ENCODE measurements at places on chromosomes 13 and 19. TPM values are rescaled to one million over a fixed set of nuclear protein-coding genes. Genes with fewer than 3 reads are reported as not detected.

DNA sequence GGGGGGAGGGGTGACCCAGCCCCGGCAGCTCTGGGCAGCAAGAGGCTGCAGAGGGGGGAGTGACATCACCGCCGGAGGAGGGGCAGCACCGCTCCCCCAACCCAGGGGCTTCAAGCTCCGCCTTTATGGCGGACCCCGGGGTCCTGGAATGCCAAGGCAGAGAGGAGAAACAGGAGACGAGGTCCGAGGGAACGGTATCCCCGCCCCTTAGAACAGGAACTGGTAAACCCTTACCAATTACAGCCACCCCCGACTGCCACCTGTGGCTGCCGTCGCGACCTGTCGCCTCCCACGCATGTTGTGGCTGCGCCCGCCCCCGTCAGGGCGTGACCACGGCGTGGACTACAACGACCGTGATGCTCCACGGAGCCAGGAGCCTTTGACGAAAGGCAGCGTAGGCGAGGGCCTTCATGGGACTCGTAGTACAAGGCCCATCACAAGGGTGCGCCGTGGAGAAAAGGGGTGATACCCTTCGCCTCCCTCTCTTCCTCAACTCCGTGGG is 4.1 kb upstream of the KCNC3 start:
- peak; percentile 90 for DNase-seq

DNA sequence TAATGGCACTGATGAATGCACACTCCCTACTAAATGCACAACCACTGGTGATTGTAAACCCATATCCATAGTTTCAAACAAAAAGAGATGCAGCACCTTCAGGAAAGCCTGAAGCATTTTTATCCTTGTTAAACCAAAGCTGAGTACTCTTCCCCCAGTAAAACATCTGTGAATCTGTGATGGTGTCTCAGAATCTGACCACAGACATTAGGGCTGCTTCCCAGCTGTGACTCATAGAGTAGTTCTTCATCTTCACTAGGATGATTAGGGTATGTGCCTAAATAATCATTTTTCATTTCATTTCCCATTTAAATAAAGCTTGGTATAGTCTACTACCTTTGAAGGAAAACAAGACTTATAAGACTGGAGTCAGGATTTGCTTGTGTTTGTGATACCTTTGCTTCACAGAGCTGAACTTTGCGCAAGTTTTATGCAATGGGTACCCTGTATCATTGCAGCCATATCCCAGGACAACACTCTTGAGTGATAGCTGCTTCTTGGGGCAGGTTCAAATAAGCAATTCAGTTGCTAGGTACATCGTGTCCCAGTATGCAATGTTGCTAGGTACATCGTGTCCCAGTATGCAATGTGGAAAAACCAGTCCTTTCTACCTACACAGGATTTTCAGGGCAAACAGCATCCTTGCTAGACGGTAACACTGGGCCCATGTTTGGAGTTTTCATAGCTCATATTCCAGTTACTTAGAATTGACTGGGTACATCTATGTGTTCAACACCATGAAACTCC is 277.1 kb downstream of the IRS2 start:
- no peak for DNase-seq

Gene IZUMO4
- 6.1 TPM for polyA plus RNA-seq

- no peak for DNase-seq
Measured at GRCh38 chr19:48121909-48122371, 11.3 kb upstream of the PLA2G4C start.

GRCh38 chr13:75410207-75410606 is 71.8 kb downstream of the TBC1D4 start:
- no peak for DNase-seq

- no peak for DNase-seq
Measured at GRCh38 chr19:45087531-45087930, 5.4 kb upstream of the PPP1R37 start.

Gene LENG9
- polyA plus RNA-seq, result 1.2 TPM

Gene SYNGR4
- polyA plus RNA-seq, result 0.46 TPM

DNA sequence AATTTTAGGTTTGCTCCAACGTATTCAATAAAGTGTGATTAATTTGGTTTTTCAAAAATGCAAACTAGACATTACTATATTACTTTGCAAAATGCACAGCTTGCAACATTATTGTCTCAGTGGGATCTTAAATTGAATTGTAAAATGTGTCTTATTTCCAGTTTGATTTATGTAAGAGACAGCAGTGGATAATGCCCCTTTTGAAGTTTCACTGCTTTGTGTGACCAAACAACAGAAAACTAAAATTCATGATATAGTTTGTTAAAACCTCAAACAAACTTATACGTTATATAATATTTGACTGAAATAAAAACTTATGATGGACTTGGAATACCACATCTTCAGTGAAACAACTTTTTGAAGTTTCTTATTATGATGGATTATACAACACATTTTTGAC is 279.8 kb downstream of the DACH1 start:
- DNase-seq, result no peak
